Camera-type eye (tissue), 1 donor: ENCODE measurements at places on chromosomes 13 and 19. TPM values are rescaled to one million over a fixed set of nuclear protein-coding genes. Genes with fewer than 3 reads are reported as not detected.

Gene ARMC6
- total RNA-seq: 30.1 TPM

Gene PCP2
- total RNA-seq: 12.3 TPM

Gene CARM1
- total RNA-seq: 27.1 TPM

Gene ZNF560
- total RNA-seq: not detected

Gene THOP1
- total RNA-seq: 93.8 TPM

Gene BIVM
- total RNA-seq: 45.9 TPM

Gene ESD
- 107 TPM for total RNA-seq

Gene CYP4F11
- total RNA-seq: not detected

Gene PTOV1
- total RNA-seq: 126 TPM

Gene SUPT20H
- total RNA-seq: 133 TPM

Gene ZNF534
- 0.66 TPM for total RNA-seq

Gene IQCN
- total RNA-seq: 3.1 TPM

Gene SLC8A2
- total RNA-seq: 16.1 TPM

Gene ZNF91
- 283 TPM for total RNA-seq

Gene ZNF699
- 31.4 TPM for total RNA-seq

Gene WTIP
- total RNA-seq: 18.2 TPM

Gene ZNF600
- total RNA-seq: 4.2 TPM

Gene CGB7
- total RNA-seq: not detected

Gene KLK3
- total RNA-seq: not detected

Gene ZNF443
- total RNA-seq: 16.2 TPM

Gene DCLK1
- 127 TPM for total RNA-seq

Gene NLRP9
- total RNA-seq: not detected

Gene CPB2
- total RNA-seq: not detected

Gene APLP1
- 106 TPM for total RNA-seq

Gene LRRC8E
- total RNA-seq: 0.33 TPM

Gene ZNF763
- 15.9 TPM for total RNA-seq

Gene PSG11
- not detected for total RNA-seq

Gene ADGRE2
- 0.49 TPM for total RNA-seq

Gene PABPC3
- total RNA-seq: 0.16 TPM

Gene TMC4
- total RNA-seq: 6.8 TPM

Gene ATP4A
- not detected for total RNA-seq

Gene ZNF607
- total RNA-seq: 18.2 TPM

Gene EPSTI1
- total RNA-seq: 2.4 TPM

Gene FUZ
- 38.7 TPM for total RNA-seq

Gene ZNF571
- 31.7 TPM for total RNA-seq

Gene HCN2
- 6.0 TPM for total RNA-seq

Gene KLK2
- total RNA-seq: not detected

Gene MIR17HG
- 14.5 TPM for total RNA-seq

Gene ARGLU1
- 194 TPM for total RNA-seq

Gene GAPDHS
- 0.38 TPM for total RNA-seq

Gene SBSN
- total RNA-seq: 0.93 TPM

Gene B3GNT8
- total RNA-seq: 1.9 TPM

Gene FCAR
- 5.2 TPM for total RNA-seq

Gene MBD3L2
- total RNA-seq: not detected

Gene MAP4K1
- total RNA-seq: 6.2 TPM

Gene ZGLP1
- total RNA-seq: 4.4 TPM

Gene CLDN10
- total RNA-seq: 12.3 TPM

Gene THSD8
- not detected for total RNA-seq
